ENCODE measurements at places on chromosomes 3 and 15.

DNA sequence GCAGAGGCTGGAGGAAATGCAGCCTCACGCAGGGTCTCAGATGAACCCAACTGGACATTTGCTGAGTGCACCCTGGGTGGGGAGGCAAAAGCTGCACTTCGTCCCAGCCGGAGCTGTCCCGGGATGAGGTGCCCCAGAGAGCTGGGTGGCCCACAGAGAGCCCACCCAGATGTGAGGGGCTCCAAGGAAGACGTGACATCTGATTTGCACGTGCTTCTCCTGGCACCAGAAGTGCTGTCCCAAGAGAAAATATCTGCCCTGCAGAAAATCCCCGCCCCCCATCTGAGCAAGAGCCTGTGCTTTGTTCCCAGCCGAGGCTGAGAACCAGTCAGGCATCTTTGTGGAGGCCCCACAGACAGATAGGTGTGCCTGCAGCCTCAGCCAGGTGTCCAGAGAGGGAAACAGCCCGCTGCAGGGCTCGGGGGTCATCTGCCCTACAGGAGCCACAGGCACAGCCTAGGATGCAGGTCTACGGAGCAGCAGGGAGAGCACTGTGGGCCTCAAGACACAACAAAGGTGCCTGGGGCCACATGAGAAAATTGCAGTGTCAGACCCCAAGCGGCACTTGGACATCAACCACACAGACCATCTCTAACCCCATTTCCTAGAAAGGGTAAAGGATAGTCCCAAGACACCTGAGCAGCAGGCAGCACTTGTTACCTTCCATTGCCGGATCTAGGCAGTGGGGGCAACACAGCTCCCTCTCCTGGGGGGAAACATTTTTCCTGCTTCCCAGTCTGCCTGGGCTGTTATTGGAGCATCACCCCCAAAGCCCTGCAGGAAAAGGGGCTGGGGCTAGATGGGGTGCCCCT lies 5.8 kb downstream of the TMIE start:
- no peak for DNase-seq

DNA sequence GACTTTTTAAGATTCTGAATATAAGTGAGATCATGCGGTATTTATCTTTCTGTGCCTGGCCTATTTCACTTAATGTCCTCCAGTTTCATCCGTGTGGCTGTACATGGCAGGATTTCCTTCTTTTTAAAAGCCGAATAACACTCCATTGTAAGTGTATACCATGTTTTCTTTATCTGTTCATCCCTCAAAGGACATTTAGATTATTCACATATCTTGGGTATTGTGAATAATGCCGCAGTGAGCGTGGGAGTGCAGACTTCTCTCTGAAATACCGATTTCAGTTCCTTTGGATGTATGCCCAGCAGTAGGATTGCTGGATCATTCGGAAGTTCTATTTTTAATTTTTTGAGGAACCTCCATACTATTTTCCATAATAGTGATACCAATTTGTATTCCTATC lies 136.1 kb downstream of the APBA2 start:
- no peak for DNase-seq

- DNase-seq = no peak
Observed at GRCh38 chr3:23459465-23459864, 256.3 kb downstream of the UBE2E2 start.

- DNase-seq = no peak
Observed at GRCh38 chr3:129992781-129993180, 18.3 kb downstream of the TRH start.

DNA sequence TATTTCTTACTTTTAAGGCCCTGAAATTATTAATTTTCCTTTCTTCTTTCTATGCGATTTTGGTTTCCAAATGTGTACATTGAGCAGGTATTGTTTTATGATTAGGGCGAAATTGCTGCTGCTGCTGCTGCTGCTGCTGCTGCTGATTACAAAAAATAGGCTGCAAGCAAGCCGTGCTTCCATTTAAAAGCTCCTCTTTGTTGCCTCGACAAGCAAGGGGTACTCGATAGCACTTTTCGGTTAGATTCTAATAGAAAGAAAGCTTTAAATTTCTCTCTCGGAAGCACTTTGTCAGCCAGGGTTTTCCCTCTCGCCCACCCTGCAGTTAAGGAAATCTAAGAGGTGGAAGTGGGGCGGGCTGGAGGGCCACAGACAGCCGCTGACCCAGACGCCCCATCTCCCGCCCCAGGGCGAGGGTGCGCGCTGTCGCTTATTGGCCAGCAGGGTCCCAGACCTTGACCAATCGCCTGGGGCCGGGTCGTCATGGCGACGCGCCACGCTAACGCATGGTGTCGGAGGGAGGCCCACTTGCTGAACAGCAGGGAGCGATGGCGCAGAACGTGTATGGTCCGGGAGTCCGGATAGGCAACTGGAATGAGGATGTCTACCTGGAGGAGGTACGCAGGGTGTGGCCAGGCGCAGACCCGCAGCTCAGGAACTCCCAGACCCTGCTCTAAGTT lies at the start of gene CFAP161:
TSS of gene CFAP161 (plus strand) at position 489 of the 680 bp plus-strand sequence. CDS start at position 549, 60 bp downstream.
- DNase-seq = peak; percentile 25

GRCh38 chr3:18666655-18667054 lies 241.5 kb upstream of the SATB1 start:
- DNase-seq = no peak

GRCh38 chr3:42745291-42745745 lies 27.7 kb downstream of the CCDC13 start:
- DNase-seq = no peak

- no peak for DNase-seq
Observed at GRCh38 chr15:55740981-55741832, 1.7 kb downstream of the PRTG start.

DNA sequence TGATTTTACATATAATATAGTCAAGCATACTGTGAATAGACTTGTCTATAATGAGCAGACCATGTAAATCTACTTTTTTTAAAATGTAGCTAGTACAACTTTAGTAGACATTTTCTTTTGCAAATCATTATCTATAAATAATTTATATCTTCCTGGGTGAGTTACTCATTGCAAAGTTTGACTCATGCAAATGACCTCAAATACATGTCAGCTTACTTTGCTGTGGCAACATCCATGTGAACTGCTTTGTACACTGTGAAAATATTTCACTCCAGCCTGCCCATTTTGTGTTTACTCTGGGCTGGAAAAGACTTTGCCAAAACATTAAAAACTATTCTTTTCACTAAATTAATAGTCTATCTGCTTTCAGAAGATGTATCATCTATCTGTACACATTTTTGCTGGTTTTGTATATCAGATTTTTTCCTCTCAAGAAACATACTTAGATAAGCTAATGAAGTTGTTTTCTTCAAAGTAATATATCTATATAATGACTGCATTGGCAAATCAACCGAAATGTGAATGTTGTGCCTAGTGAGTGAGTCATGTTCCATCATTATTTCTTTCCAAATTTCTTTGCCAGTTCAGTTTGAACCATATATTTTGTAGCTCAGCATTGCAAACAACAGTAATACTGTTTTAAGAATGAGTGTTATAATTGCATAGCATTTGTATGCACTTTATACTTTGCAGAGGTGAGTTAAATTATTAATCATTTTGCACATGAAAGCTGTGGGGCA lies 26.5 kb downstream of the IGSF10 start:
- DNase-seq = no peak

GRCh38 chr3:15812183-15812582 lies 14.4 kb upstream of the ANKRD28 start:
- no peak for DNase-seq

GRCh38 chr3:18558507-18558906 lies 133.4 kb upstream of the SATB1 start:
- peak; percentile 67 for DNase-seq

GRCh38 chr3:64031540-64032508 lies 8.5 kb upstream of the PSMD6 start:
- DNase-seq = no peak

- DNase-seq = no peak
Observed at GRCh38 chr3:185948292-185948691, 10.5 kb upstream of the TRA2B start.

- DNase-seq = no peak
Observed at GRCh38 chr3:122689587-122689986, 8.9 kb downstream of the PARP14 start.

GRCh38 chr3:32975891-32976595 lies 24.6 kb downstream of the CCR4 start:
- DNase-seq = no peak

DNA sequence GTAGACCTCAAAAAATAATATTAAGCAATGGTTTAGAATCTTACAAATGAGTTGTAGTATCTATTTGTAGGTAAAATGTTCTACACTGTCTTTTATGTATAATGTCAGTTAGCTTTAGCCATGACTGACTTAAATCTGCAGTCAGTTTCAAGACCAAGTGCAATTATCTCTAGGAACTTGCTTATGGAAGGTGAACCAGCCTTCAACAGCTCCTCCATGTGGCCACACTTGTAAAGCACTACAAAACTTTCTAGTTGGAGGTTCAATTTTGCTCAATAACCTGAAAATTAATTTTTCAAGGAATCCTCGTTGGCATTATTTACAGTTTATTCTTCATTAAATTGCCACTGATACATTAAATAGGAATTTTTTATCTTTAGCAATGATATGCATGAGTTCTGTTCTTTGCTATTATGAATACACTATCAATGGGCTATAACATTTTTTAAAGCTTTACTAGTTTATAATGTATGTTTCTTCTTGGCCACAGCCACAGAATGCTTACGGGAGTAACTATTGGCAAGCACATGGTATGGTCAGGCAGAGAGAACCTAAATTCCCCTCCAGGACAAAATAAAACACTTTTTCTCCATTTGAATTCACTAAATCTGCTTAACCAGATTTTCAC lies 315.3 kb upstream of the UBE2E2 start:
- DNase-seq = peak; percentile 1

DNA sequence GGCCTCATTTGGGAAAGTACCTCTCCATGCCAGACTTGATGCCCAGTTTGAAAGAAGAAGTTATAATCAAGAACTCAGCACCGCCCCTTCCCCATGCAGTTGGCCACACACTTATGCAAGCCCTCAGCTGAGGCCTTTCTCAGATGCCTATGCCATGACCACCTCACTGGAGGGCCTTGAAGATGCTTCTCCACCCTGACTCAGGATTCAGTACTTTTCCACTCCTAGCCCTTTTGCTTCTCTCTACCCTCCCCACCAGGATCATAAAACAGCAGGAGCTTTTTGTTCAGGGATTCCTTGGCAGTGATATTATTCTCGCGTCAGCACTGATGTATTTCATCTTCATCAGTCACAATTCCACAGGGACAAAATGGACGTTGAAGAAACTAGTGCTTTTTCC lies 313.5 kb downstream of the PYDC2 start:
- no peak for DNase-seq

GRCh38 chr15:67559576-67559975 lies 17.1 kb downstream of the MAP2K5 start:
- no peak for DNase-seq

GRCh38 chr3:197953881-197954280 lies 3.9 kb downstream of the RPL35A start:
- DNase-seq = no peak

DNA sequence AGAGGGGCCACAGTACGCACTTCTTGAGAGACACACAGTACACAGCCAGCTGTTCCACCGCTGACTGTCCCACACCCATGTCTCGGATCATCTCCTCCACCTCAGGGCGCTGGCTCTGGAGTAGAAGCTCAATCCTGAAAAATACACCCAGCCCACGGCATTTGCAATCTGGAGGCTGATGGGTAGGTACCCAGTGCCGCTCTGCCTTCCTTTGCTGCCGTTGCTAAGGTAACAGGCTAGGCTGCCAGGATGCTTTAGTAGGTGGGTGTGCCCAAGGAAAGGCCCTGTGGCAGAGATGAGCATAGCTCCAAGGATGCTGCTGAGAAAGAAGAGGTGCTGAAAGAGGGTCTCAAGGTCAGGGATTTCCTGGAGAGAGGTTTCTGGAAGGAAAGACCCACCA lies 14.6 kb downstream of the TRAIP start:
- no peak for DNase-seq

DNA sequence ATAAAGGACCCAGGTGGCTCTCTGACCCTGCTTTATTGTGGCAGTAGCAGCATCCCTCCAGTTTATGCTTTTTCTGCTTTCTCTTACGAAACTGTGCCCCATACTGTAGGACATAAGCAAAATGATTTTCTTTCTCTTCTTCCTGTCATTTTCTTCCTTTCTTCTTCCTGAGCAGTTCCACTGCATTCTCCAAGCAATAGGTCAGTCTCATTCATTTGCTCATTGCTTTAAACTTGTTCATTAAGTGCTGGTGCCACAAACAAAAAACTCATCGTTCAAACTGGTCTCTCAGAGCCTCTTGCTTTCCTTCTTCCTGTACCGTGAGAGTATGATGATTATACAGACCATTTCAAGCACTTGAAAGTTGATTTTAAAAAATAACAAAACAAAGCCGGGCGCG lies 66.8 kb downstream of the PDE8A start:
- no peak for DNase-seq

DNA sequence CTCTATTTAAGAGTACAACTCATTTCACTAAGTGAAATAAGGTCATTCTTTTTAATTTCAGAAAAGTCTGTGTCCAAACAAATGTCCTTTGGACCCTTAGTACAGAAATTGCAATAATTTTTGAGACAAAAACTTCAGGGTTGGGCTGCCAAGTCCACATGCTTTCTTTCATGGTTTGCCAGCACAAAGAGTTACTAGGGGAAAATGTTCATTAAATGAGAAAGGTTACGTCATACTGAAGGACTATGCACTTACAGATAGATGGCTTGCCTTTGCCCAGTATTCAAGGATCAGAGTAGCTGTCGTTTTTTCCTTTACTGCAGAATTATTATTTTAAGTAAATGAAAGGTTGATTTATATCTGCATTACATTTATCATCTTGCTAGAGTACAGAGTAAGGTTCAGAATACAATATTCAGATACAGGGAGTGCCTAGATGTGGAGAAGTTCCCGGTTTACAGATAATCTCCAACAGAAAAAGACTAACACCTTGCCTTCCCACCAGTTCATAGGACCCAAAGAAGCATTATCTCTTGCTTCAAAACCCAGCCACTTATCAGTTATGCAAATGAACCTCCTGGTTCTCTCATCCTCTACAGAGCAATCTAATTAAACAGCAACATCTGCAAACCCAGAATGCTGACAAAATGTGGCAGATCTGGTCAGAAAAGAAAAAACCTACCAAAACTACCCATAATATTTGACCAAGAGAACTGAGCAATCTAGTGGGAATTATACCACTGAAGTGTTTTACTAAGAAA lies 179.3 kb downstream of the FRMD5 start:
- no peak for DNase-seq

- no peak for DNase-seq
Observed at GRCh38 chr3:145815707-145816413, 345.1 kb downstream of the PLOD2 start.

GRCh38 chr3:192864941-192865340 lies 52.7 kb downstream of the MB21D2 start:
- no peak for DNase-seq

Measured in activated CD4-positive, alpha-beta T cell treated with anti-CD3 and anti-CD28 coated beads, Interleukin-2, Interleukin-4, amounts not matched to agents 100 ng/mL and 50 ng/mL, durations not matched to agents 16 hours and 8 hours (primary cell).